ENCODE measurements at places on chromosomes 7 and 10.
A peak's percentile ranks its signal among the peaks of the same experiment; 100 is the strongest.

- no peak for DNase-seq
Measured at GRCh38 chr10:7787150-7787856, 490 bp downstream of the KIN start.

GRCh38 chr10:69906425-69906824, 104.7 kb downstream of the COL13A1 start:
- no peak for DNase-seq

- no peak for DNase-seq
Measured at GRCh38 chr7:55572378-55573233, at the start of gene VOPP1. TSS of gene VOPP1 (minus strand) at chr7:55572502. CDS start at chr7:55572324, 178 bp downstream.

DNA sequence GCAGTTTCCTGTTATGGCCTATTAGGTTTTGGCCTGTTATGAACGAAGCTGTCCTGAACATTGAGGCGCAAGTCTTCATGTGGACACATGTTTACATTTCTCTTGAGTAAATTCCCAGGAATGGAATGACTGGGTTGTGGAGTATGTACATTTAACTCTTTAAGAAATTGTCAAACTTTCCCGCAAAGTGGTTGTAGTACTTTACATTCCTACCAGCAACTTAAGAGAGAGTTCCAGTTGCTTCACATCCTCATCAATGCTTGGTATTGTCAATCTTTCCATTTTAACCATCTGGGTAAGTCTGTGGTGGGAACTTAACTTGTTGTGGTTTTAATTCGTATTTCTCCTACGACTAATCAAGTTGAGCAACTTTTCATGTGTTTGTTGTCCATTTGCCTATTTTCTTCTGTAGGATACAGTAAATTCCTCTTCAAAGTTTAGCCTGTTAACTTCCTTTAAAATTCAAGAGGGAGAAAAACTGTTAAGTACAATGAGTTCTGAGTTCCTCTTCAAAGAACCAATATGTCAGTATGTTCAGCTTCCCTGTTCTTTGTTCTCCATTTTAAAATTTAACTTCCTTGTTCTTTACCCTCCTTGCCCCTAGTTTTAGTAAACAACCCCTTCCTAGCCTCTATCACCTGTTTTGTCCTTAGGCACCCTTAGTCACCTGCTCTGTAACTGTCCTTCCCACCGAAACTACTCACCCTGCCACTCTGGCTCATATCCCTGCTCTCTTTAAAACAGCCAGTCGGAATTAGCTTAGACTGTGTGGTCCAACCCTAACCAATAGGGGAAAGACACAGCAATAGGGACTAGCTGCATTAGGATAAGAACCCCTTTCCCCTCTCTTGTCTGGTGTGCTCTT, 74.0 kb downstream of the FAM241B start:
- DNase-seq: peak; percentile 86

- DNase-seq: no peak
Measured at GRCh38 chr7:50531401-50531911, 33.7 kb downstream of the DDC start.

DNA sequence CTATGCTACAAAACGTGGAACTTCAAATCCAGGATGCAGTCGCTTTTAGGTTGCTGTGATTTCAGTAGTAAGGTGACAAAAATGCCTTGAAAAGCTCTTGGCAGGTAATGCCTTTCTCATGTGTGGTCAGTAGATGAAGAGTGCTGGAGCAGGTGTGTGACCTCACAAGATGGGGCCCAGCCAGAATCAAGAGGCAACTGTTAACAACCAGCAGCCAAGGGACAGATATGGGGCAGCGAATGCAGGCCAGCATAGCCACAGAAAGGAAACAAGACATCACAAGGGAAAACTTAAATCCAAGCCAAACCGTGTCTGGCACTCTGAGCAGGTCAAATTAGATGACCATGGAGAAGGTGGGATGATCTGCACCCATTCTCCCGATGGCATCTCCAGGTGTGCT, 12.3 kb downstream of the HUS1 start:
- DNase-seq: no peak

DNA sequence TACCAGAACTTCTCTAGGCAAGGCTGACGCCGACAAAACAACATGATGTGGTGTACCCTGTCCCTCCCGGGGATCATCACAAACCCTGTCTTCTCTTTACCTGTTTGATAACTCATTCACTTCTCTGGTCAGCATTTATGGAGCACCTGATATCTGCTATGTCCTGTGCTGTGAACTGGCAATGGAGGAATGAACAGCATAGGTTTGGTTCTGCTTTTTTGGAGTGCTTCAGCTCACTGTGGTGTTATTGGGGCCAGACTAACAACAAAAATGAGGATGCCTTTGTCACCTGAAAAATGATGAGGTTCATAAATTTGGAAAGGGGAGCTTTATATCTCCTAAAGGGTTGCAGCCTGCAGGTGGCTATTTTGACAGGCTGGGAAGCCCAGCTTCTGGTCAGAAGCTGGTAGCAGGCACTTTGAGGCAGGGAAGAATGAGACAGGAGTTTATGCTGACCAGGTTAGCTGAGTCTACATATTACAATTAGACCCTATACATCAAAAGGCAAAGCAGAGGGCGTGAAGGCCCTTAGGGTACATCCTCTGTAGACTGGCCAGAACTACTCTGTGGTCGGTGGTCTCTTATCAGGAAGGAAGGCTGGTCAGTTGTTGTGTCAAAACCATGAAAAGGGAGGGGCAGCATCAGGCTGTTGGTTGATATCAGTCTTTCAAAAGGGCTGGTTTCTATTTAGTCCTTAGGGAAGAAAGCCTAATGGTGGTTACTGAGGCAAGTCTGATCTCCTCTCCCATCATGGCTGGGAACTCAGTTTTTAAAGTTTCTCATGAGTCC, 42.3 kb downstream of the SH2D4B start:
- no peak for DNase-seq

- DNase-seq: no peak
Measured at GRCh38 chr10:96600337-96600736, 13.5 kb upstream of the TM9SF3 start.

- DNase-seq: no peak
Measured at GRCh38 chr7:148915211-148915610, 31.1 kb upstream of the EZH2 start.

DNA sequence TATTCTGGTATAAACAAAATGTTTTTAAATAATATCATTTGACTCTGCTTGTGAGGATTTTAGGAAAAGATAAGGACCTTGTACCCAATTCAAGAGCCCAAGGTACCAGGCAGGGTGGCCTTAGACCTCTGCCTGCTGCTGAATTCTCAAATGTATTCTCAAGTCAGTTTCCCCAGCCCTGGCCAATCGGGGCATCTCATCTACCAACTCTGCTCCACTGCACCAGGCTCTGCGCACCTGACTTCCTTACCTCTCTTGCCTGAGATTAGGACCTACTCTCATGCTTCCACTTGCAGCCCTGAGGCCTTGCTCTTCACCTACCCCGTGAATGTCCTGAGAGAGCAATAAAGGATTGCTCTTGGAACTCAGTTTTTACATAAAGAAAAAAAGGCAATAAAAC, 69.6 kb upstream of the EZH2 start:
- DNase-seq: no peak

- DNase-seq: no peak
Measured at GRCh38 chr7:22332461-22332870, 24.5 kb downstream of the RAPGEF5 start.

GRCh38 chr7:42961170-42961569, 29.0 kb downstream of the MRPL32 start:
- no peak for DNase-seq

- no peak for DNase-seq
Measured at GRCh38 chr7:77439572-77439971, 23.4 kb upstream of the GSAP start.

DNA sequence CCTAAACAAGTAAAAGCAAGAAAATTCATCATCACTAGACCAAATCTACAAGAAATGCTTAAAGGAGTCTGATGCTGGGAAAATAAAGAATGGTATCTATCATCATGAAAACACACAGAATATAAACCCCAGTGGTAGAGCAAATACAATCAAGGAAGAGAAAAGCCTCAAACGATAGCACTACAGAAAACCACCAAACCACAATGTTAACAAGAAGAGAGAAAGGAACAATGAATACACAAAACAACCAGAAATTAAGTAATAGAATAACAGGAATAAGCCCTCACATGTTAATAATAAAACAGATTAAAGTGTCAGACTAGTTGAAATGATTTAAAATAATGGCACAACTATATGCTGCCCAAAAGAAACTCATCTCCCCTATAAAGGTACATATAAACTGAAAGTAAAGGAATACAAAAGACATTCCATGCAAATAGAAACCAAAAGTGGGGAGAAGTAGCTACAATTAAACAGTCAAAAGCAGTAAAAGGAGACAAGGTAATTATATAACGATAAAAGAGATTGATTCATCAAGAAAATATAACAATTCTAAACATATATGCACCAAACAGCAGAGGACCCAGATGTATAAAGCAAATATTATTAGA, 77.3 kb downstream of the JMJD1C start:
- DNase-seq: no peak

DNA sequence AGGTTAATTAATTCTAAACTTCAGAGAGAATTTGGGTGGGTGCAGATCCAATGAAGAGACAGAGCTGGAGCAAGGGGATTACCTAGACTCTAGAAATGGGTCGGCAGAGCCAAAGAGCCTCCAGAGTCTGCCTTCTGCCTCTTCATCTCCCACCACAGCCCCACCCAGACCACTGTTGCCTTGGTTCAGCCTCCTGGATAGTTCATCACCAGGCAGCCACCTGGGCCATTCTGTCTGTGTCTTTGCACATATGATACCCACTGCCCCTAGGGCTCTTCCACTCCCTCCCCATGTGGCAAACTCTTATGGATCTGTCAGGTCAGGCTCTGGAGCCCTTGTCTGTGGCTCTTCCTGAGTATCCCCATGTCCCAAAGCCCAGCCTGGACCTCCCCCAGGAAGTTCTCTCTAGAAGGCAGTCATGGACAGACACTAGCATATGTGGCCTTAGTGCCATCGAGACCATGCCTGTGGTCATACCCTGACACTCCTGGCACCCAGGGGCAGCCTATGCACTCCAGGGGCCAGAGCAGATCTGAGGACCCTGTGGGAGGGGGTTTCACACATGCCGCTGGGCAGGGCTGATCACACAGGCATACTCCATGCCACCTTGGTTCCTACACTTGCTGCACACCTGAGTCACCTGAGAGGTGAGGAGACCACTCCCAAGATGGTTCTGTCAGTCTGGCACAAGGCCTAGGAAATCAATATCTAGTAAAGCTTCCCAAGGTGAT, 41.6 kb downstream of the FRMPD2 start:
- DNase-seq: no peak

GRCh38 chr7:157513162-157513621, 176.4 kb downstream of the DNAJB6 start:
- DNase-seq: no peak

DNA sequence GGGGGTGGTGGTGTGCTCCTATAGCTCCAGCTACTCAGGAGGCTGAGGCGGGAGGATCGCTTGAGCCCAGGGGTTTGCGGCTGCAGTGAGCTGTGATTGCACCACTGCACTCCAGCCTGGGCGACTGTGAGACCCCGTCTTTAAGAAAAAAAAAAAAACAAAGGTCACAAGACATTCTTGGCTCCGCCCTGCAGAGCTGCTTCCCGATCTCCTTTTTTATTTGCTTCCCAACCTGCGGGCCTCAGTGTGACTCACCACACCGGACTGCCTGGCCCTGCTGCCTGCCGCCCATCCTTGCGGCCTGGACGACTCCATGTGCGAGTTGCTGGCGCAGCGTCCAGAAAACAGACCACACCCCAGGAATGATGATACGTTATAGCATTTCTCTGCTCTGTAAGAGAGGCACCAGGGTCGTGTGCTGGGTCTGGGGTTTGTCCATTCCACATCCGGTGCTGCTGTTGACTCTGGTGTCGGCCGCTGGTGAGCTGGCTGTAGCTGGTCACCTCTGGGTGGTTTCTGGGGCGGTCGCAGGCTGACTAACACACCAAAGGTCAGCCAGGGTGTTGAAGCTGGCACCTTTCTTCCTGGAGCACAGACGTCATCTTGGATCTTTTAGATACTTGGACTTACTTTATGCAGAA, 123.6 kb downstream of the TCF7L2 start:
- peak; percentile 78 for DNase-seq

- no peak for DNase-seq
Measured at GRCh38 chr7:158266426-158266816, 321.2 kb downstream of the PTPRN2 start.

- no peak for DNase-seq
Measured at GRCh38 chr7:137001478-137001877, 133.0 kb downstream of the CHRM2 start.

DNA sequence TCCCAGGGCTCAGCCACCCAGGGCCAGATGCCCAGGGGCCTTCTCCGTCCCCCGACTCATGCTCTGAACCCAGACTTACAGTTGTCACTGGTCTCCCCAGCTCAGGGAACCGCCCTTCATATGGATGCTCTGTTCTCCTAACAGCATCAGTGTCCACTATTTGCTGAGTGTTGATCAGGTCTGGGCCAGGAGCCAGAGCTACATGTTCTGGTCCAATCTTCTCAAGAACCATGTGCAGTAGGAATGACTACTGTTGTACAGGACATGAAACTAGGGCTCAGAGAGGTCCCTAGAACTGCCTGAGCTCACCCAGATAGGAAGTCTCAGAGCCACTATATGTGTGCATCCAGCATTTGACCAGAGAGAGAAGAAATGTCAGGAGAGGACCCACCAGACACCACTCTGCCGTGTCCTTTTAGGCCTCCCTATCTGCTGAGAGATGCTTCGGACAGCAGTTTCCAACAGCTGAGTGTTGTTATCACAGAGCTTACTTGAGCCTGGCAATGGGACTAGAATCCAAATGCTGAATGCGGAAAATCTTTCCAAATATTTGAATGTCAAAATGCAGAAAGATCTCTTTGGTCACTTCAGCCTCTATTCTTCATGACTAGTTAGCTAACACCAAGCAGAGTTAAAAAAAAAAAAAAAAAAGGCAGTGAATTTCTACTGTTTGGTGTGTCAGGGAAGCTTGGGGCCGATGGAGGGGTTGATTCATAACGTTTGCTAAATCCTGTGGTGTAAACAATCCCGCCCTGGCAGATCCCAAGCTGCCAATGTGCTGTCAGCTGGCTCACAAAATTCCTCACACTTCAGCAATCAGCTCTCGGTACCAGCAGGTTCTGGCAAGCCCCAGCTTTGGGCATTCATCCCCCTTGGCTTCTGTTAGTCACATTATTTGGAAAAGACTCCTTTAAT, 246.1 kb downstream of the TNS3 start:
- no peak for DNase-seq

DNA sequence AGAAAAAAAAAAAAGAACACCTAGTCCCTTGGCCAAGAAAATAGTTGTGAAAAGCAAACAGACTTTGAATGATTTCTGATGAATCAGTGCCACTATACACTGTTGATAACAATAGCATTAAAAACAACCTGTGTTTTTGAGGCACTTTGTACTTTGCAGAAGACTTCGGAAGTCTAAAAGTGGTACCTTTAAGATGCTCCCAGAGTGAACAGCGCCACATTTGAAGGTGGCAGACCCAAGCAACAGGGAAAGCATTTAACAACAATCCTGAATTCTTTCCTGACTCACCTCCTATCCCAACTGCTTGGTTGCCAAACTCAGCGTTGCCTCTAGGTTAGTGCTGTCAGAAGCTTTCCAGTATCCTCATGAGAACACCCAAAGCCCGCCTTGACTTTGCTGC, 102.5 kb upstream of the CCDC6 start:
- DNase-seq: no peak

- DNase-seq: no peak
Measured at GRCh38 chr10:124899151-124899550, 42.8 kb upstream of the ZRANB1 start.
